ENCODE measurements at places on chromosomes 4 and X.

DNA sequence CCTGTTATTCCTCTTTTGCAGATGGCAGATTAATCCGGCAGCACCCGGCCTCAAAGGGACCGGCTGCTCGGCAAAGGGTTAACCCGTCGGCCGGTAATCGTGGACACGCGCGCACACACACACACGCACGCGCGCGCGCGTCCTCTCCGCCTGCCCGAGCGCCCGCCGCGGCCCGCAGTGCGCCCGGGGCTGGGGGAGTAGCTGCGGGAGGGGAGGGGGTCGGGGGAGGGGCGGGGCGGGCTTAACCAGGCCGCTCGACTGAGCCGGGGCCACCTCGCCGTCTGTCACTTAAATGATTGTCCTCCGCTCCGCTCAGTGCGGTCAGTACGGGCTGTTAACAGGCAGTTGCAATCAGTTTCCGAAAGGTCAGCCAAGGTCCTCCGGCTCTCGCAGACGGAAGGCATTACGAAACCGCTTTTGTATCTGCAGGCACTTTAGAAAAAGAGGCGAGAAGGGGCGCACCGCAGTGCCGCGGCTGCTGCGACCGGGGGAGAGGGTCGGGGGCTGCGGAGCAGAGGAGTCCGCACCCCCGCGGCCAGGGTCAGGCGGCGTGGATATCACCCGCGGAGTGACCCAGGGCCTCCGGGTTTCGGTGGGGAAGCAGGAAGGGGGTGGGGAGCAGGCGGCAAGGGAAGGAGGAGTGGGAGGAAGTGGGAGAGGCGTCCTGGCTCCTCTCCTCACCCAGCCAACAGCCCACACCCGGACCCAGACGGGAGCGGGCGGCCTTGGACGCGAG, 57.3 kb upstream of the BCOR start:
- DNase-seq: no peak

DNA sequence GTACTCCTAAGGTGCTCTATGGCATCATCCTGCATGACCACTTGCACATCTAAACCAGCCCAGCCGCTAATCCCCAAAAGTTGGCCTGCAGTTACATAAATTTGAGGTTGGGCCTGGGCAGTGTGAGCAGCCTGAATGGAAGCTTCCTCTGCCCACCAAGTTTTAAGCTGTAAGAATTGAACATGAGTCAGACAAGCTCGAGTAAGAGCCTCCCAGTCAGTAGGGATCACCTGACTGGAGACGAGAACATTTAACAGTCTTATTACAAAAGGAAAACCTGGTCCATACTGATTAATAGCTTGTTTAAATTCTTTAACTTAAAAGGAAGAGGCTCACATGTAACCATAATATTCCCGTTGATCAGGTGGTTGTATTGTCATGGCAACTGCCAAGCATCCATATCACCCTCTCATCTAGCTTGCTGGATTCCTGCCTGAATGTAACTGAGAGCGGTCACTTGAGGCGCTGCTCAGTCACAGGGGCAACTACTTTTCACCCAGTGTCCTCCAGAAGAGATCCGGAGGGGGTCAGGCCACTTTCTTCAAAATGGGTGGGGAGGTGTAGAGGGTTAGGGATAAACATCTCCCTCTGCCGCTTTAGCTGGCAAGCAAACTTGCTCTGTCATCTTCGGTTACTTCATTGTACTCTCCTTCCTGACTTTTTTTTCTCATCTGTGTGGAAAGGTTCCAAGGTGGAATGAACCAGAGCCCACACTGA, 56.6 kb upstream of the WDR1 start:
- DNase-seq: no peak

DNA sequence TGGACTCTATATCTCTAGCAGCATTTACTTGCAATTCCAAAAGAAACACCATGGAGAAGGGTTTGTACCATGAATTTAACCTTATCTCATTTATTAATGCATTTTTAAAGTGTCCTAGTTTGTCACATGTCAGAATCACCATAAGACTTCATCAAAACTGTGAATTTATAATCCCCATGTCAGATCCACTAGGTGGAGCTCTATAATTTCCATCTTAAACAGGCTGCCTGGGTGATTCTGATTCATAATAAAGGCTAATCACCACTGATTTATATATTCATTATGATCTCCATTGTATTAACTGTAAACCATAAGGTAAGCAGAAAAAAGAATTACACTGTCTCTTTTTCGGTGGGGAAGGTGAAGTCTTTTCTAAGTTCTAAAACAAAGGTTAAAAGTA, 4.0 kb downstream of the TCEAL2 start:
- no peak for DNase-seq

- no peak for DNase-seq
Measured at GRCh38 chr4:5753766-5754528, 42.9 kb downstream of the EVC start.

DNA sequence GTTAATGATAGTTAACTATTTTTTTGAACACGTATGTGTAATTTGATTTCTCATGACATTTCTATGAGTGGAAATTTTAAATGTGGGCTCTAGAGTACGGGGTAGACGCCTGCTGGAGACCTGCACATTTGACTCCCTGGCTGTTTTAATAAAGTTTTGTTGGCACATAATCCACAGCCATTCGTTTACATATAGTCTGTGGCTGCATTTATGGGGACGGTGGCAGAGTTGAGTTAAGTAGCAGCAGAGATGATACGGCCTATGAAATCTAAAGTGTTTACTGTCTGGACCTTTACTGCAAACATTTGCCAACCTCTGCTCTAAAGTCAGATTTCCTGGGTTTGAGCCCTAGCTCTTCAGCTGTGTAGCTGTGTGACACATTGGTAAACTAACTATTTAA, 118.8 kb downstream of the CHRNA9 start:
- DNase-seq: no peak

GRCh38 chrX:2933125-2933900, 4.2 kb upstream of the ARSD start:
- no peak for DNase-seq

DNA sequence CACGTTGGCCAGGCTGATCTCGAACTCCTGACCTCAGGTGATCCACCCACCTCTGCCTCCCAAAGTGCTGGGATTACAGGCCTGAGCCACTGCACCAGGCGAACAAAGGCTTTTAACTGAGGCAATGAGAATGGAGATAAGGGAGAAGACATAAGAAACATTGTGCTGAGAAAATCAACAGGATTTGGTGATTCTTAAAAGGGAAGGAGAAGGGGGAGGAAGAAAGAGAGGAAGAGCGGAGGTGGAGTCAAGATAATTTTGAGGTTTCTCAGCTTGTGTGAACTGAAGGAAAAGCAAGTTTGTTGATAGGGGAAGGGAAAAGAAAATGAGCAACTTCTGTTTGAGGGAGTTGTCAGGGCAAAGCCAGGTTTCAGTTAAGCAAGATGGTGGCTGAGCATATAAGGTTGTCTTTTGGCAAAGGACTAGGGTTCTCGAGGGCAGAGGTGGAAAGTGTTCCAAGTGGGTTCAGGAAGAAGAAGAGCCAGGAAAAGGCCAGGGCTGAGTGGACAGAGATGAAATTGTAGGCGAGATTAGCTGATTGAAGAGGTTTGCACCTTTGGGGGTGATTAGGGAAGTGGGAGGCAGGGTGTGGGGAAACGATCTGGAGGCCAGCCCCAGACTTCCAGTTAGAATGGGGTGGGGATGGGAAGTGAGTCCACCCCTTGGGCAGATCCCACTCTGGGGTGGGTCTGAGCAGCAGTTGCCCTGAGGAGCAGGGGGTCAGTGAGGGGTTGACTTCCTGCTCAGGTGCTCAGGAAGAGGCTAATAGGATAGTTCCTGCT, 7.8 kb downstream of the DOCK11 start:
- DNase-seq: no peak

GRCh38 chr4:75702919-75703411, 21.4 kb upstream of the USO1 start:
- DNase-seq: no peak

DNA sequence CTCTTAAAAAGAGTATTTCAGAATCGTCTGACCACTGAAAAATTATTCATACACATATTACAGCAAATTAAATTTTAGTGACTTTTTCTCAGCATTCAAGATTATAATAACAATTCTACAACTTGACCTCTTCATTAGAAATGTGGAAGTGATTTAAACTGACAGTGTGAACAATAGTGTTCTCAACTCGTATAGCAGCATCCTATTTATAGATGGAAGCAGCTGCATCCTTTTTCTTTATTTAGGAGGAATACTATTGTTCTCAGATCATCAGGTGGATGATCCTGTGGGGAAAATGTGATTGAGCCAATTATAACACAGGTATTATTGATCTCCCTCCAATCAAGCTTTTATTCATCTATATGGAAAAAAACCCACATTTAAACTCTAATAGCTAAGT, 56.7 kb downstream of the RAPGEF2 start:
- DNase-seq: no peak

GRCh38 chrX:88944661-88945060, 197.6 kb downstream of the CPXCR1 start:
- DNase-seq: no peak

DNA sequence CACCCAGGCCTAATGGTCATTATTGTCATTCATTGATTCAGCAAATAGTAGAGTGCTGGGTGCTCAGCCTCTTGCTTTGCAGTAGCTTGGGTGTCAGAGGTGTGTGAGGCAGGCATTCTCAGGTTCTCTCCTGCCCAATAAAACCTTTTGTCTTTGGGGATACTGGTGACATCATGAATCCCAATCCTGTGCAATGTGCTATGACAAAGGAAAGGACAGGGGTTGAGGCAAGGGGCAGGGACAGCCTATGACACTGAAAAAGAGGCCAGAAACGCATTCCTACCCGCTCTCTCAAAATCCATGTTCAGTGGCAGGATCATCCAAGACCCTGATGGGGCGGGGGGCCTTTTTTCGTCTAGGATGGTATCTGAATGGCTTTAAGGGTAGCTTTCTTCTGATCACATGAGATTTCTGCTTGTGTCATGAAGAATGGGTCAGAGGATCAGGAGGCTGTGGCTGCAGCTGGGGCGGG, 1.5 kb upstream of the FAM193A start:
- DNase-seq: no peak

DNA sequence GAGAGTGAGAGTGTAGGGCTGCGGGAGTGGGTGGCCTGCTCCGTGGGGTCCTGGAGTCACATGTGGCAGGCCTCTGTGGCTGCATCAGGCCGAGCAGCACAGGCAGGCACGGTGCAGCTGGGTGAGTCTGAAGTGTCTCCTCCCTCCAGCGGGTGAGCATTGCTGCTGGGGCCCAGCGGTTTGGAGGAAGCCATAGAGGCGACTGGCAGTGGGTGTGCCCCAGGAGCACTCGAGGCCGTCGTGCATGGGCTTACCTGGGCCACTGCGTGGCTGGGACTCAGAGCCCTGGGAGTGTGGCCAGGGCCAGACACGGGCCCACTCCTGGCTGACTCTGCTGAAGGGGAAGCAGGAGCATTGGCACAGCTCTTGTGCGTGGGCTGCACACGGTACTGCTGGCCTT, 10.6 kb downstream of the ZNF185 start:
- no peak for DNase-seq

GRCh38 chr4:143524211-143524610, 10.7 kb downstream of the SMARCA5 start:
- no peak for DNase-seq

GRCh38 chr4:5881340-5881739, 11.5 kb downstream of the CRMP1 start:
- no peak for DNase-seq

DNA sequence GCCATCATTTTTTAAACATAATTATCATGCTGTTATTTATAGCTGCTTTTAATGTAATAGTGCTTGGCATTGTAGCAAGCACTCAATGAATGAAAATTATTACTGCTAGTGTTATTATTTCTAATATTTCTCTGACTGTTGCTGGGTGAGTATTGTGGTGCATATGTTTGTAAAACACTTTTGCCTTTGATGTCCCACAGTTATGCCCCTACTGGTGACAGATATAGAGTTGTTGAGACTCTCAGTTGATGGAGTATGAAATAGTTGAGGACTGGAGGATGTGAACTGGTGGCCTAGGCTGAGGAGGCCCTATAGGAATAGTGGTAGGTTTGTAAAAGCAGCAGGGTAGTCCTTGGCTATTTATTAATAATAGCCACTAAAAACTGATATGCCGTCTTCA, 9.6 kb downstream of the INTS6L start:
- no peak for DNase-seq

DNA sequence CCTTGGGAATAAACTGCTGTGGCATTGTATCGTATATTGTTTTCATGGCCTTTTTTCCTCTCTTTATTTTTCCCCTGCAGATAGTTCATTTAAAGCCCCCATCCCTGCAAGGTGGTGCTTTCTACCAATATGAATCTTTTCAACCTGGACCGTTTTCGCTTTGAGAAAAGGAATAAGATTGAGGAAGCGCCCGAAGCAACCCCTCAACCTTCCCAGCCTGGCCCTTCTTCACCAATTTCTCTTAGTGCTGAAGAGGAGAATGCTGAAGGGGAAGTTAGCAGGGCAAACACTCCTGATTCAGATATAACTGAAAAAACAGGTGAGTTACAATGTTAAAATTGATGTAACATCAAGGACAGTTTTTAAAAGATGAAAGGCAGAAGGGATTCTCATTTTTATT, 601 bp downstream of the SMARCAD1 start:
- DNase-seq: no peak

DNA sequence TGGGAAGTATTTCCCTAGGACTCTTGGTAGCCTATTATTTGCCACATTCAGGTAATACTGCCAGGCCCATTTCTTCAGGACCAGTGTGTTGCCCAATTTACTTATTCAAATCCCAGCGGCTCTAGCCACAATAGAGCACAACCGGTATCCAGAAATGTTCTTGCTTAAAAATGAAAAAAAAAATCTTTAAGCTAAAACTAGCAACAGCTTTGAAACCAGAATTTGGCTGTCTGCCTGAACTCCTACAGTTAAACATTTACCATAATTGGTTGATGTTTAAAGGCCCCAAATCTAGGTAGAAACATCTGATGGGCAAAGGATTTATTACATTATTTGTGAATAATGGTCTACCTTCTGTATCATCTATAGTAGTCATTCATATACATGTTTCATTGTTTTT, 930 bp upstream of the SLITRK4 start:
- no peak for DNase-seq

DNA sequence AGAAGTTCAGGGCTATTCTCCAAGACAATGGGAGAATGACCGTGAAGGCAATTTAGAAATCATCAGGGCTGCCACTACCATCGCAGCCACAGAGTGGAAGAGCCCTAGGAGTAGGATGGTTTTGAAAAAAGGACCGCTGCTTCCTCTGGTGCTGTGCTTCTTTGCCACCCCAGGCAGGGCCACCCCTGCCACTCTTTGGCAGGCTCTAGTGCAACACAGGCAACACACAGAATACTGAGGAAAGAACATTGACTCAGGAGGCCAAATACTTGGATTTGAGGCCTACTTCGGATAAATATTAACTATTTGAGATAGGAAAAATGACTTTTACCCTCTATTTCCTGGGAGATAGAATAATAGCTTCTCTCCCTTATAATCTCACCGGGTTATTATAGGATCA, 228.9 kb upstream of the BOD1L1 start:
- DNase-seq: no peak

- no peak for DNase-seq
Measured at GRCh38 chr4:79948261-79948660, 124.8 kb downstream of the ANTXR2 start.

GRCh38 chr4:111812760-111813159, 332.5 kb upstream of the FAM241A start:
- no peak for DNase-seq

DNA sequence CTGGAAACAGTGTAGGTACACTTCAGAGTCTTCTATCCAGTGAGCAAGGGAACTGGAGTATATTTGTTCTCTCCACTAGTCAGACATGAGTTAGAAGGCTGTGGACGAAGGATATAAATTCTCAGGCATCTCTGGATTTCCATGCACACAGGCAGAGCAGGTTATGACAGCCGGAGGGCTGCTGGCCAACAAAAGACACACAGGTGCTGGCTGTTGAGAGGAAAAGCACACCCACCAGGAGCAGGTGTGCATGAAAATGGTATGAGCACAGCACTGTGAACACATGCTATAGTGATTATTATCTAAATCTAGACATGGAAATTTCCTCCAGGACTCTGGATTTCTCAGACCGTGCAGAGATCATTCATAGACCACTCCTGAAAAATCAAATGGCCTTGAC, 444.7 kb upstream of the RPS6KA3 start:
- DNase-seq: no peak
